ENCODE measurements at places on chromosomes 7 and 10.

DNA sequence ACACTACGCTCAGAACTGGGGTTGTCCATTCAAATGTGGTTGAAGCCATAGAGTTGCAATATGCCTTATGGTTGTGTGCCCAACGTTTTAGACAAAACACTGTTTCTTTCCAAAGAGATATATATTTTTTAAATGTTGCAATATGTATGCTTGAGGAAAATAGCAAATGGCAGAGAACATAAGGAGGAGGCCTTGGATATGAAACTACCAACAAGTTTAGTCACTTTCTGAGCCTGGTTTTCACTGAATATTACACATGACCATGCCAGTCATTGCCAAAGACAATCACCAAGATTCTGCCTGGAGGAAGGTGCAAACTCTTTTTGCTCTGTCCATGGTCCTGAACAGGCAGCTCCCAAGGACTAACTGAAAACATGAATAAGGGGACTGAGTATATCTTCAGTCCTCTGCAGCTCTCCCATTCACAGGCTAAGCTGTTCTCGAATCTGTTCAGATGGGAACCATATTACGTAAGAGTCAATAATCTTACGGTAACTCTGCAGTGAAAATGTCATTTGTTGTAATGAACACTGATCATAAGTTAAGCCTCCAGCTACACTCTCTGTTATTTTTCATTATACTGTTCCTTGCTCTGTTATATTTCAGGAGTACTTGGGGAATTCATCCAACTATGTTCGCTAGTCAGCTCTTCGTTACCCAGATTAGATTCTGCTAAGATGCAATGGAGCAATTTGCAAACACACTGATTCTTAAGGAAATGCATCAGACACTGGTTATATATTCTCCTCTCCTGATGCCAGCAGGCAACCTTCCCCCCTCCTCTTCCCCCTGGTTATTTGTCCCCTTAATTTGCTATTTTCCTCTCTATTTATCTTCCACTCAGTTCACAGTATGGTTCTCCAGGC lies 90.7 kb upstream of the C1QL3 start:
- no peak for DNase-seq

- DNase-seq, result no peak
Observed at GRCh38 chr10:101020427-101021075, 10.4 kb downstream of the PDZD7 start.

GRCh38 chr10:60099998-60100747 lies 193.8 kb upstream of the CCDC6 start:
- DNase-seq, result no peak

GRCh38 chr10:102540023-102540422 lies 36.3 kb downstream of the SUFU start:
- no peak for DNase-seq

GRCh38 chr10:2979306-2979705 lies 88.0 kb upstream of the PFKP start:
- DNase-seq, result no peak

GRCh38 chr10:17214526-17214925 lies 13.1 kb upstream of the TRDMT1 start:
- no peak for DNase-seq
